ENCODE measurements at places on chromosomes 4 and X.
A peak's percentile ranks its signal among the peaks of the same experiment; 100 is the strongest.

DNA sequence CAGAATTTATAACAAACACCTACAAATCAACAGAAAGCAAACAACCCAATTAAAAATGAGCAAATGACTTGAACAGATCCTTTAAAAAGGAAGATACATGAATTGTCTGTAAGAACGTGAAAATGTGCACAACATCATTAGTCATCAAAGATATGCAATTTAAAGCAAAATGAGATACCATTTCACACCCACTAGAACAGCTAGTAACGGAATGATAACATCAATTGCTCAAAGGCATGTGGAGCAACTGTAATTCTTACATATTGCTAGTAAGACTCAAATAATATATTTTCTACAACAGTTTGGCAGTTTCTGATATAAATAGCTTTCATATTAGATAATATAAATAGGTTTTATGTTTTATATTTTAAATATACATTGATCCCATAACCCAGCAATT, 82.5 kb downstream of the LCORL start:
- DNase-seq, result no peak

- no peak for DNase-seq
Measured at GRCh38 chr4:91681091-91681490, 622.7 kb upstream of the GRID2 start.

DNA sequence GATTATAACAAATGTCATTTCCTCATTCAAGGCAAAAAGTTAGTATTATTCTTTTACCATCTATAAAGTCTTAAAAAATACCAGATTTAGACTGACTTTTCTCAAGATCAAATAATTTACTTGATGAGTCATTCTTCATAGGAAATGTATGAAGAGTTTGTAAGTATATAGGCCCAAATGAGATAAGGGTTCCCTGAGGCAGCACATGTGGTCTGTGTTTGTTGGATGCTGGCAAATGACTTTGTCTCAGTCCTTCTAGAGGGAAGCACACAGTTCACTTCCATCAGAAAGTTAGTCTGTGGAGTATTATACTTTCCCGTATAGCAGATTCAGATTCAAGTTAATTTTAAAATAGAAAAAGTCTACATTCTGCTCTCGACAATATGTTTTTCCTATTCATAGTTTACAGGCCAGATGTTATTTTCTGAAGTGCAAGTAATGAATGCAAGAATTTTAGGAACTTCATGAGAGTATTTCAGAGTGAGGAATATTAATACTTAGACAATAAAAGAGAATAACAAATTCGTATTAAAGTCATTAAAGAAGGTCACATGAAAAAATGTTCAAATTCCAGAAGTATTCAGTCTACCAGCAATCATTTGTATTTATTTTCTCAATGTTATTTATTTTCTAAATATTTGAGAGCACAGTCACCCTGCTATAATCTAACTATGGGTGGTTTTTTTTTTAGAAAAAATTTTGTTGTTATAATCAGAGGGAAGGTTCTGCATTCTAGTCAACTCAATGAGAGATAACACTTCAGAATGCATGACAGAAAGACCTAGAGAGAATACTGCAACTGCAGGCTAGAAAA, 601.8 kb upstream of the ZFP42 start:
- no peak for DNase-seq

- DNase-seq, result no peak
Measured at GRCh38 chrX:8749697-8750096, 17.8 kb upstream of the ANOS1 start.

GRCh38 chr4:648579-649292, 23.4 kb downstream of the PDE6B start:
- DNase-seq, result no peak

DNA sequence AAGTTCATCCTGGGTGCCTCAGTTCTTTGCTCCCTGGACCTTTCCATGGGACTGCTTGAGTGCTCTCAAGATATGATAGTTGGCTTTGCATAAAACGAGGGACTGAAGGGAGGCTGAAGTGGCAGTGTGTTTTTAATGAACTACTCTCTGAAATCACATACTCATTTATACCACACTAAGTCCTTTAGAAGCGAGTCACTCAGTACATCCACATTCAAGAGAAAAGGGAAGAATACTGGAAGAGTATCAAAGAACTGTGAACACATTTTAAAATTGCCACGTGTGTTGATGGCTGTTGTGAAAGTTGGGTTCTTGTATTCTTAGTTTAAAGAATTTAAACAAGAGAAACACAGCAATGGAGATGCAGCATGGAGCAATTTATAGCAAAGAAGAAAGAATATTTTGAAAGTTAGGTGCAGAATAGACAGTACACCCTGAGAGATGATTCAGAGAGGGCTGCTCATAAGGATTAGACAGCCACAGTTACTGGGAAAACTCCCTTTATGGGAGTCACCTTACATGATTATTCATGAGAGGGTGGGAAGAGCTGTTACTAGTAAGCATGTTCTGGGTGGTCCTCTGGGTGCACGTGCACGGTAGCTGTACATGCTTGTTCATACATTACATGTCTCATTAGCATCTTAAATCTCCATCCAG, 380.7 kb downstream of the ADGRL3 start:
- no peak for DNase-seq

- DNase-seq, result no peak
Measured at GRCh38 chr4:24212642-24213041, 322.8 kb upstream of the PPARGC1A start.

- DNase-seq, result no peak
Measured at GRCh38 chr4:95085124-95085833, 327.5 kb downstream of the BMPR1B start.

- DNase-seq, result no peak
Measured at GRCh38 chr4:144480068-144480467, 165.9 kb upstream of the HHIP start.

GRCh38 chr4:64520421-64520820, 111.2 kb upstream of the TECRL start:
- no peak for DNase-seq

GRCh38 chr4:148025981-148026380, 294.1 kb downstream of the ARHGAP10 start:
- DNase-seq, result no peak

DNA sequence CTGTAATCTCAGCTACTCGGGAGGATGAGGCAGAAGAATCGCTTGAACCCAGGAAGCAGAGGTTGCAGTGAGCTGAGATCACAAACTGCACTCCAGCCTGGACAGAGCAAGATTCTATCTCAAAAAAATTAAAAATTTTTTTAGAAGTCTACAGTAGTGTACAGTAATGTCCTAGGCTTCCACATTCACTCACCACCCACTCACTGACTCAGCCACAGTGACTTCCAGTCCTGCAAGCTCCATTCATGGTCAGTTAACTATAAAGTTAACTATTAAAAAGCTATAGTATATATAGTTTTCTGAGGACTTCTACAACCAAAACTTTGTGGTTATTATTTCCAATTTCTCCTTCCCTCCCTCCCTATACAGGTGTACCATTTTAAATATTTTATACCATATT, 34.7 kb upstream of the NEUROG2 start:
- no peak for DNase-seq

DNA sequence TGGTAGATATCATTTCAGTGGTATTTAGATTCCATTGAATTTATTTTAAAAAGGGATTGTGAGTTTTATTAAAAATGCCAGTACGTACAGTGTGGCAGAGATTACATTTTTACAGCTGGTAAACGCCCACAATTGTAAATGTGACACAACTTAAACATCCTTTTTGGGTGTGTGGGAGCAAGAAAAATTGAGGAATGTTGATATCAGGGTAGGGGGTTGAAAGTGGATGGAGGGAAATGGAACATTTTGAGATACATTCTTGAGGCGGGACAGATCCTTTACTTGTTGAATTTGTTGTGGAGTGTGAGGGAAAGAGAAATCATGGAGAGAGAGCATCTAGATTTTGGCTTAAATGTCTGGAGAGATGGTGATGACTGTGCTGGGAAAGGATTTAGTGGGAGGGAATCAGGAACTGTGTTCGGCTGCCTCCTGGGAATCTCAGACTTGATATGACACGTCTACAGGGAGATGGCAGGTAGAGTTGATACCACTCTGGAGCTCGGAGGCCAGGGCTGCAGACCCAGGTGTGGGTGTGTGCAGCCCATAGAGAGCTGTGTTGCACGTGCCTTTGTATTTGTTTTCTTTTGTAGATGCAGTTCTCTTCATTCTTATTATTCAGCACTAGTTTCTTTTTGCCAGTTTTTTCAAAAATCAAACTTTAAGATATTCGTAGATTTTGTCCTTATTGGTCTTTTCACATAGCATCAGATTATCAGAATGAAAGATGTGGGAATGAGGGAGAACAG, 10.8 kb downstream of the TMEM131L start:
- DNase-seq, result no peak

- peak; percentile 23 for DNase-seq
Measured at GRCh38 chrX:56733459-56734046, 4.5 kb downstream of the NBDY start.

DNA sequence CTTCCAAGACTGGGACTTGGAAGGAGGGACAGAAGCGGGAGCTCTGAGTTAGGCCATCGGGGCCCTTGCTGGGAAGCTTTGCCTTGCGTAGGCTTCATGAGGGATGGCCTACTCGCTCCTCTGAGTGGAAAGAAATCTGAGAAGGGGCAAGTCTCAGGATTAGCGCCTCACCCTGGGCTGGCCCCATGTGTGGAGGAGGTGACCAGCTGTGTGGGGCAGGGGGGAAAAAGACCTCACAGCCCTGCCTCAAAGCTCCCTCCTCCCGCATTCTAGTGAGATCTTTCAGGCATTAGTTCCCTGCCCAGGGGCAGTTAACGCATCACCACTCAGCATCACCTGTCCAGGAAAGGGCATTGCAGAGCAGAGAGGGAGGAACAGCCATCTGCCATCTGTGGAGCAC, 156.1 kb downstream of the ENPP6 start:
- DNase-seq, result no peak

DNA sequence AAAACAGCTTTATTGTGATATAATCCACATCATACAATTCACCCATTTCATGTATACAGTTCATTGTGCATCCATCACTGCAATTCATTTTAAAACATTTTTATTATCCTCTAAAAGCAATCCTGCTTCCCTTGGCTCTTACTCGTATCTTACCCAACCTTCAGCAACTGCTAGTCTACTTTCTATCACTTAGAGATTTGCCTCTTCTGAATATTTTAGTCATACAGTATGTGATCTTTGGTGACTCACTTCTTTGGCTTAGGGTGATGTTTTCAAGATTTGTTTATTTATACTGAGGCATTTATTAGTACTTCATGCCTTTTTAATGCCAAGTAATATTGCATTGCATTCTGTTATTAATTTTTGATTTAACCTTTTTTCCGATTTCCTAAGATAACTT, 15.0 kb upstream of the MSMO1 start:
- DNase-seq, result no peak

DNA sequence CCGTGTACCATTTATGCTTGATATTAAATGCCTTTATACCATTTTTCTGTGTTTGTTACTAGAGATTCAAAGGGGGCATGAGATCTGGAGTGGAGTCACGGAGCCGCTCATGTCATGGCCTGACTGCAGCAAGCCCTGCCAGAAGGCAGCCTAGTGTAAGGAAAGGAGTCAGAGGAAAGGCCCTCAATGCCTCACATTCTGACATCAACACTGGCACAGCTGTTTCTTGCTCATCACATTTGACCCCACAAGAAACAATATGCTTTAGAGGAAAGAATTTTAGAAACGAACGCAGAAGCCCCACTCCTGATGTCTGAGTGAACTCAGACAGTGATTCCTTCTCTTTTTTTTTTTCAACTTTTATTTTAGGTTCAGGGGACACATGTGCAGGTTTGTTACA, 322.4 kb upstream of the CPEB2 start:
- DNase-seq, result no peak

DNA sequence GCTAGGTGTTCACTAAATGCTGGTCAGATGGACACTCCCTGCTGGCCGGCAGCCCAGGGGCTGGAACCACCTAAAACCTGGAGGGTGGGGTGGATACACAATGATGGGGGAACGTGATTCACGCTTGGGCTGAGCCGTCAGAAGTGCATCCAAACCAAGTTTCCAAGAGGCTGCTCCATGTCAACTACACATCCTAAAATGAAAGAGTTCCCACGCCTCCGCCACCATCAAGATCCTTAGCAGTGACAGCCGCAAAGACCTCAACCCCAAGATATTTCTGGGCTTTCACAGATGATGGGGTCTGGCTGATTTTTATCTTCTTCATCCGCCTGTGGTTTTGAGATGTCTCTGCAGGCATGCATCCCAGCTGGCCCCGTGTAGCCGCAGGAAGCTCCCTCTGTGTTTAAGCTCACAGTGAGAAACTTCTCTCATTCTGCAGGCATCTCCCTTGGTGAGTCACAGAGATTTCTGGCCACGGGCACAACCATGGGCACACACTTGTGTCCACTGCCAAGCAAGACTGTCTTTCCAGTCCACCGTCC, 84.4 kb downstream of the HTRA3 start:
- no peak for DNase-seq

DNA sequence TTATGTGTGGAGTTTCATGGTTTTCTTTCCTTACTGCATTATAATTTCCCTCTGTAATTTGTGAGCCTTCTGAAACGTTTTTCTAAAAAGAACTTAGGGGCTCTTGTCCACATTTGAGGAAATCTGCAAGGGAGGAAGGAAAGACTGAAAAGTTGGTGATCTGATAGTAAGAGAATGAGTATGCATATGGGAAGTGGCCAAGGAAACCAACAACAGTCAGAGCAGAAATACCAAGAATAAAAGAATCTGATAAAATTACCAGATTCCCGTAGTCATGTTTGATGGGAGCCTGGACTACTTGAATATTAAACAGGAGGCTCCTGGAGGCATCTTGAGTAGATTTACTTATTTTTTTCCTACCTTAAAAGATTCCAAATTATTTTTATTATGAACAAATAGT, 50.1 kb downstream of the MEPE start:
- DNase-seq, result no peak

GRCh38 chr4:25211721-25212120, 22.1 kb upstream of the PI4K2B start:
- DNase-seq, result no peak

Data from GM13976 (cell line).